Fibroblast of villous mesenchyme (primary cell): ENCODE measurements at places on chromosomes 5 and 9.
A peak's percentile ranks its signal among the peaks of the same experiment; 100 is the strongest.

GRCh38 chr9:80622508-80622907, 1050.7 kb downstream of the TLE4 start:
- no peak for DNase-seq

GRCh38 chr5:395156-395920, 47.6 kb upstream of the EXOC3 start:
- peak; percentile 88 for DNase-seq

- no peak for DNase-seq
Observed at GRCh38 chr9:127067603-127068220, 54.7 kb downstream of the ANGPTL2 start.

GRCh38 chr5:102922799-102923477, 167.8 kb downstream of the PAM start:
- no peak for DNase-seq

- DNase-seq = no peak
Observed at GRCh38 chr9:101664453-101664852, 69.7 kb upstream of the PPP3R2 start.

DNA sequence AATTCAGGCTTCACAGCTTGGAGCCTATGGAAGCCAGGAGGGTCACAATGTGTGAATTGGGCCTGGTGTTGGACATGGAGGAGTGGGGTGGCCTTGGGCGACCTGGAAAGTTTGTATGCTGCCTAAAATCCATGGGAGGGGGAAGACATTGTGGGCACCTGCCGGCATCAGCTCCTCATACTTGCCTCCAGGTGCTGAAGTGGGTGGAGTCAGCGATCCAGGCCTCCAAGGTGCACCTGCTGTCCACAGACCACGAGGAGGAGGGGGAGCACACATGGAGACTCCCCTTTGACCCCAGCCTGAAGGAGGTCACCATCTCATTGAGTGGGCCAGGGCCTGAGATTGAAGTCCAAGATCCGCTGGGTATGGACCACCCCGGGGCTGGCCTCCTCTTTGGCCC, 29.1 kb downstream of the HMCN2 start:
- no peak for DNase-seq

GRCh38 chr5:25020454-25020853, 375.7 kb upstream of the CDH10 start:
- no peak for DNase-seq
